ENCODE measurements at places on chromosomes 3 and 15.

- DNase-seq: no peak
These were observed 54.3 kb downstream of the RIOX2 start for GRCh38 chr3:97917813-97918536.

DNA sequence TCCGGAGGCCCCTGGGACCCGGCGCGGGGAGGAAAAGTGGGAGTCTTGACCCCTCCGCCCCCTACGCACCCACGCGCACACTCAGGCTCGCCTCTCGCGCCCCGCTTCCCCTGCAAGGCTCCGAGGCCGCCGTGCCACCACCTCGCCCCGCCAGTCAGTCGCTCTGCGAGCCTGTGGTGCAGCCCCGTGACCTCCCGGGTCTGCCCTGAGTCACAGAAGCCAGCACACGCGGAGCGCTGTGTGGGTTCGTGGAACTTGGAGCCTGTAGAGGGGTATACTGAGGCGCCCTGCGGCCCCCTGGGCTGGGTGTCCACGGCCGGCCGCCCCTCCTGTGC lies 380 bp upstream of the ALS2CL start:
- DNase-seq: peak; percentile 20

DNA sequence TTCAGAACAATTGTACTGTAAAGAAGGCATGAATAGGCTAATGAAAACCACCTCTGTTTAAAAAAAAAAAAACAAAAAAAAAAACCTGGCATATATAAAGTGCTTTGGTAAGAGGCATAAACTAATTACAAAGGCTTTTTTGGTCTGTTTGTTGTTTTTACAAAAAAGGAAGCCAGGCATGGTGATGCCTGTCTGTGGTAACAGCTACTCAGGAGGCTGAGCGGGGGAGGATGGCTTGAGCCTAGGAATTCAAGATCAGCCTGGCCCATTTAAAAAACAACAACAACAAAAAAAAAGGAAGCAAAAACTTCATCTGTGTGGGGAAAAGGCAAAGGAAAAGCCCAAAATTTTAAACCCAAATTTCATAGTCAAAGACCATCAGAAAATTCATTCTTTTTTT lies 47.0 kb downstream of the OSBPL10 start:
- no peak for DNase-seq

- no peak for DNase-seq
These were observed 33.5 kb downstream of the POLR2M start for GRCh38 chr15:57740048-57740447.

DNA sequence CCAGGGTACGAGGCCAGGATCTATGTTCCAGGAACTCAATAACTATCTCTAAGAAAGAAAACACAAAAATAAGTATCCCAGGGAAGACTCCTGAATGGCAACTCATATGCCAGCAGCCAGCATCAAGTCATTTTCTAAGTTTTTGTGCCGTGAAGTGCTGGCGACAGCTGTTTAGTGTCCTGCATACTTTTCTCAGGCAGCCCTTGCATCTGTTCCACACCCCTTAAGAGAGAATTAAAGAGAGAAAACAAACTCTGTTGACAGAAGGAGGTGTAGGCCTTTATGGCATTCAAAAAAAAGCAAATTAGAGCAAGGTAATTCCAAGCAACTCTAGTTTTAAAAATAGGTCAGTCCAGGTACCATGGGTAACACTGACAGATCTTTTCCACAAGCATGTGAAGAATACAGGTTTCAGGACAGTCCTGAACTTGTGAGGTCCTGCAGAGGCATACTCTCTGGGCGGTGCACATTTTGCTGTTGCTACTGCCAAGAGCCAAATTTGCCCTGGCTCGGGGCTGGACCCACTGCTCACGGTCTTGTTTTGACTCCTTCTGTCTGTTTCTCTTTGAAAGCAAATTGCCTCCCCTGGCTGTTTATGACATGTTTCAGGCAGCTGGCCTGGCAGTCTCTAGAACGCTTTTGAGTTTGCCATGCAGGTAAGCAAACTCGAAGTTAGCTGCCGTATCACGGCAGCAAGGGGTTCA lies 252.1 kb upstream of the ADAMTS9 start:
- DNase-seq: no peak

GRCh38 chr3:76997733-76998132 lies 42.2 kb upstream of the ROBO2 start:
- no peak for DNase-seq

- peak; percentile 2 for DNase-seq
These were observed 33.9 kb downstream of the PFN2 start for GRCh38 chr3:149936812-149937230.

- DNase-seq: no peak
These were observed 103.4 kb downstream of the MINAR1 start for GRCh38 chr15:79535536-79535935.

DNA sequence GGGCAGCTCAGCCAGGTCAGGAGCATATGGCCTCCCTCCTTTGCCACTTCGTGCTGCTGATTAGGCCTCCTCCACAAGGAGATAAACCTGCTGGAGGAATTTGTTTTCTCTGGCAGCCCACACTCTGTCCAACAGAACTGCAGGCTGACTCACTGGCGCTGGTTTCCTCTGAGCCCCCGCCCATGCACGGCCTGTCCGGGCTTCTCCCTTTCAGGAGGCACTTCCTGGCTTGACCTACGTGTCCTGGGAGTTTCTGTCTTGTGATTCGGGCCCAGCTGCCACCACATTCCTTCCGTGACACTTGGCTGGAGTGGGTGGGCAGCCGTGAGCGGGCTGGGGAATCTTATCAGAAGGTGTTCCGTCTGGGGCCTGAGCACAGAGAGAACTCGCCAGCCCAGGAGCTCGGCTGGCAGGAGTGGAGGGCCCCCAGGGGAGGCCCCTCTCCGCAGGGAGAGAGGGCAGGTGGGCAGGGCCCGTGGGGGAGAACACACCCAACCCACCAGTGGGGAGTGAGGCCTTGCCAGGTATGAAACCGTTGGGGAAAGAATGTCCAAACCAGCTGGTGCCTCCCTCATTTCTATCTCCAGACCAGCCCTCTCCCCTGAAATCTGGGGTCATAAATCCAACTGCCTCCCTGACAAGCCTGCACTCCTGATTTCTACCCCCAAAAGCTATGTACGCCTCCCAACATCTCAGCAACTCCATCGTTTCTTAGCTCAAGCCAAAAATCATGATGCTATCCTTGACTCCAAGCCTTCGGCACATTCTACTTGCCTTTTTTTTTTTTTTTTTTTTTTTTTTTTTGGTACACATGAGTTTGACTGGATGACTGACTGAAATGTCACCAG lies 110.6 kb upstream of the MEF2A start:
- DNase-seq: no peak

DNA sequence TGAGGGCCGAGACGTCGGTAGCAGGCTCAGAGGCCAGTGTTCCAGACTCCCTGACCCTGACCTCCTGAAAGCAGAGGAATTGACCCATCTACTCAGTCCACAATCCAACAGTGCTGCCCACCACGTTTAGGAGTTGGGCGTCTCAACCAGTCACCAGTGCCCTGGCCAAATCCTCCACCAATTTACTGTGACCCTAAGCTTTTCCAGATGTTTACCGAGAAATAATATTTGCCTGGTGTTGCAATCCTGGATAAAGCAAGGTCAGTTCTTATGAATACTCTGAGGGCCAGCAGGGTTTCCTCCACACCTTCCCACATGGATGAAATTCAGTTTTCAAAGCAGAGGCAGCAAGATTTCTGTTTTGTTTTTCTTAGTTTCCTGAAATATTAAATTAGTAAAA lies 7.5 kb upstream of the APOD start:
- DNase-seq: no peak

DNA sequence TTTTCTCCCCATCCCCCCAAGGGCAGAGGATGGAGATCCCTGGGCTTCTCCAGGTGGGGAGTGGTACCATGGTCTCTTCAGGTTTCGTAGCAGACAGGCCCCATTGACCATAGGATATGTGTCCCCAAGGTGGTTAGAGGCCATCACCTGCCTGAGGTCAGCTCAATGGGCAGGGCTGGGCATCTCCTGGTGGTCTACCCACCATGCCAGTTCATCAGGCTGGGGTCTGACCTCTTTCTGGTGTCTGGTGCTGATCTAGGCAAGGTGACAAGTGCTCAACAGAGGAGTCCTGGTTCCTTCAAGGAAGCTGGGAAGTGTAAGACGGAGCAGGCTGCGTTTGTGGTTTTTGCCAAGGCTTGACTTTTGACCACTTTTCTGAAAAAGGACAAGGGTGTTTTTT lies 71.4 kb downstream of the SMAD3 start:
- no peak for DNase-seq
